ENCODE measurements at places on chromosomes 2 and 18. TPM values are rescaled to one million over a fixed set of nuclear protein-coding genes. Genes with fewer than 3 reads are reported as not detected.

The MRO gene
- 2.3 TPM for total RNA-seq

The AGXT gene
- total RNA-seq, result not detected

The UCN gene
- 0.95 TPM for total RNA-seq

The SPP2 gene
- not detected for total RNA-seq

The ALPP gene
- total RNA-seq, result not detected

The MPP4 gene
- total RNA-seq, result 0.56 TPM

The HOXD4 gene
- 9.9 TPM for total RNA-seq

The FAM237A gene
- total RNA-seq, result not detected

The DSG1 gene
- not detected for total RNA-seq

The KLHL41 gene
- 0.60 TPM for total RNA-seq

The LINC00305 gene
- not detected for total RNA-seq

Measured in posterior vena cava (tissue), 2 donors.